ENCODE measurements at places on chromosomes 7 and 10.

- DNase-seq = peak; percentile 68
Observed at GRCh38 chr7:127900732-127901685, 130.2 kb downstream of the LRRC4 start.

DNA sequence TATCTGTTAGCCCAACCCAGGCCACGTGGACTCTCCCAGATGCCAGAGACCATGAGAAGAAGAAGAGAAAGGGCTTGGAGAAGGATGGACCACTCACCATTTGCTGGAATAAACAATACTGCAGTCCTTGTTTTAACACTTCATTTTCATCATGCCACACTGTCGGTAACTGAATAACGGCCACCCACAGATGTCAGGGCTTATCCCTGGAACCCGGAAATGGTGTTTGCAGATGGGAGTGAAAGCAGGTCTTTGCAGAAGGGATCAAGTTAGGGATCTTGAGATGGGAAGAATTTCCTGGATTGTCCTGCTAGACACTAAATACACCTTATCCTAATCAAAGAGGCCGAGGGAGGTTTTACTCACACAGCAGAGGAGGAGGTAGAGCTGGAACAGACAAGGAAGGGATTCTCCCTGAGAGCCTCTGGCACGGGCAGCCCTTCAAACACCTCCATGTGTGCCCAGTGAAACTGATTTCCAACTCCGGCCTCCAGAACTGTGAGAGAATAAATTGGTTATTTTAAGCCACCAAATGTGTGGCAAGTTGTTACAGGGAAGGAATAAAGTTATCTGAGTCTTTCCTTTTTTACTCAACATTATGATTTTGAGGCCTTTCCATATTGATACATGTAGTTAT, 56.3 kb upstream of the SFMBT2 start:
- no peak for DNase-seq

- no peak for DNase-seq
Observed at GRCh38 chr10:73809061-73809818, 2.2 kb downstream of the NDST2 start.

GRCh38 chr10:116183733-116184511, 89.1 kb downstream of the GFRA1 start:
- DNase-seq = peak; percentile 87

- no peak for DNase-seq
Observed at GRCh38 chr10:7445474-7446185, 34.8 kb upstream of the SFMBT2 start.

DNA sequence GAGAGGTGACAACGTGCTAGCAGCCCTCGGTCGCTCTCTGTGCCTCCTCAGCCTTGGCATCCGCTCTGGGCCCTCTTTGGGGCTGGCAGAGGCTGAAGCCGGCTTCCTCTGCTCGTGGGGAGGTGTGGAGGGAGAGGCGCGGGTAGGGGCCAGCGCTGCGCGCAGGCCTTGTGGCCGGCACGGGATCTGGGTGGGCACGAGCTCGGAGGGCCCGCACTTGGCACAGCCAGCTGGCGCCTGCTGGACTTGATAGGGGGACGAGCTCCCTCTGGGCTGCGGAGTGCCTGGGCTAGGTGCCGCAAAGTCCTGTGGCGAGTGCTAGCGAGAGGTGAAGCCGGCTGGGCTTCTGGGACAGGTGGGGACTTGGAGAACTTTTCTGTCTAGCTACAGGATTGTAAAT, 170.7 kb downstream of the EXOC4 start:
- no peak for DNase-seq

- peak; percentile 65 for DNase-seq
Observed at GRCh38 chr7:121519548-121520521, 123.7 kb upstream of the FAM3C start.

- DNase-seq = no peak
Observed at GRCh38 chr7:98970016-98970615, 91.8 kb downstream of the TRRAP start.

- no peak for DNase-seq
Observed at GRCh38 chr10:128563387-128563786, 437.2 kb upstream of the MKI67 start.

DNA sequence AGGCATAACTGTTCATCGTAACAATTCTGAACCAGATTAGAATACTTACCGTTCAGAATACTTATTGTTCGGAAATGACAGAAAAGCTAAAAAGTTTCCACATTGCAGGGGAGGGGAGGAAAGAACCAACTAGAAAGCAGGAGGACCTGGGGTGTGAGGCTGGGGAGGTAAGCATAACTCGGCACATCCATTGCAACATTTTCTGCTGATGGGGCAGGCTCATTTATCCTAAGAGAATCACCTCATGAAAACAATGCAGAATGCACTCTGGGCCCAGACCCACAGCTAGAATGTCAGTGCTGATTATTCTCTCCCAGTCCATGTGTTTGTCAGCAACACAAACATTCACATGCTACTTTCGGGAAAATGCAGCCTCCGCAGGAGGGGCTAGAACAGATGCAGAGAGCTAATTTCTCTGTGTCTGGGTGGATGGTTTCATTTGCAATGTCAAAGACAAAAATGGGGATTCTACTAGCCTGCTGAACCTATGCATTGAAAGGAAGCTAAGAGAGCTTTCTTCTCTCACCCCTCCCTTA, 9.6 kb downstream of the DNMBP start:
- no peak for DNase-seq

- DNase-seq = no peak
Observed at GRCh38 chr7:102942181-102942866, 29.5 kb downstream of the LRRC17 start.

GRCh38 chr10:112713411-112713810, 236.6 kb upstream of the TCF7L2 start:
- DNase-seq = no peak

- DNase-seq = no peak
Observed at GRCh38 chr7:3928727-3929515, 627.9 kb downstream of the SDK1 start.

DNA sequence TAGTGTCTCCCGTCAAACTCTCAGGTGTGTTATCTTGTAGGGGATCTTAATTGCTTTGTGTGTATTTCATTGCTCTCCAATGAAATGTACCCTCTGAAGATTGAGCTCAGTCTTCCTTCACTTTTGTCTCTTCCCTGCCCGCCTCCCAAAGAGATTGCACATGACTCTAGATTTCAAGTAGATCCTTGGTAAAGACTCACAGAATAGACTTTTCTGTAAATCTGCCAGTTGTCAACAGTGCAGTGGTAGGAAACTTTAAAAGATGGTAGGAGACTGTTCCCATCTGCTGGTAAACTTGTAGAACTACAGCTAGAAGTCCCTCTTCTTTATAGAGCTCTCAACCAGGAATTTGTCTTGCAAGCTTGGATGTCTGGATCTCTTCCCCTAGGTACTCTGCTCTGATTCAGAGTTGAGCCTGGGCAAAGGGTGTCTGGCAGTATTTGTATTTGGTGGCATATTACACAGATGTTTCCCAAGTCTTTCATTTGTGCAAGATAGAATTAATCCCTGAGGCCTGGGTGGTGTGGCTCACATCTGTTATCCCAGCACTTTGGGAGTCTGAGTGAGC, 9.6 kb downstream of the CCL26 start:
- peak; percentile 62 for DNase-seq

GRCh38 chr10:110215286-110216170, 8.1 kb downstream of the MXI1 start:
- DNase-seq = no peak

GRCh38 chr10:79144351-79145173, 75.8 kb downstream of the ZMIZ1 start:
- no peak for DNase-seq

DNA sequence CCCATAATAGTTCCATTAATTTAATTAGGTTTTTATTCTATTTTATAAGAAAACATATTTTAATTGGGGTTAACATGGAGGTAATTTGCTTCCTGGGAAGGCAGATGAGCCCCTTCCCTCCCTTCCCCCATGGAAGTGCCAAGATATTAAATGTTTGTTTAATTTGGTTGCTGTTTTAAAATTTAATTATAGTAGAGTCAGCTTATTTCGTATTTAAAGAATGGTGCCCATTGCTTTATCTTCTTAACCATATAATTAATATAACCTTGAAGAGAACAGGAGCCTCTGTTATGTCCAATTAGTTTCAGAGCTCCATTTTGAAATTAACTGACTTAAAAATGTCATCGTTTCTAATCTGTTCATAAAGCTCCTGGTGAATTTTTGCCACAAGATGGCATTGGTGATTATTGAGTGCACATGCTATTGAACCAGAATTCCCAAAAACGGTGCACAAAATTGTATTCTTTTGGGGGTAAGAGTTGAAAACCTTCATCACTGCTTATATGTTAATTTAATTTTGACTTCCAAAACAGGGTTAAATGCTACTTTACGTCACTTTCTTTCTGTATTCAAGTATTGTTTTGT, 26.0 kb downstream of the KLHDC10 start:
- DNase-seq = no peak

DNA sequence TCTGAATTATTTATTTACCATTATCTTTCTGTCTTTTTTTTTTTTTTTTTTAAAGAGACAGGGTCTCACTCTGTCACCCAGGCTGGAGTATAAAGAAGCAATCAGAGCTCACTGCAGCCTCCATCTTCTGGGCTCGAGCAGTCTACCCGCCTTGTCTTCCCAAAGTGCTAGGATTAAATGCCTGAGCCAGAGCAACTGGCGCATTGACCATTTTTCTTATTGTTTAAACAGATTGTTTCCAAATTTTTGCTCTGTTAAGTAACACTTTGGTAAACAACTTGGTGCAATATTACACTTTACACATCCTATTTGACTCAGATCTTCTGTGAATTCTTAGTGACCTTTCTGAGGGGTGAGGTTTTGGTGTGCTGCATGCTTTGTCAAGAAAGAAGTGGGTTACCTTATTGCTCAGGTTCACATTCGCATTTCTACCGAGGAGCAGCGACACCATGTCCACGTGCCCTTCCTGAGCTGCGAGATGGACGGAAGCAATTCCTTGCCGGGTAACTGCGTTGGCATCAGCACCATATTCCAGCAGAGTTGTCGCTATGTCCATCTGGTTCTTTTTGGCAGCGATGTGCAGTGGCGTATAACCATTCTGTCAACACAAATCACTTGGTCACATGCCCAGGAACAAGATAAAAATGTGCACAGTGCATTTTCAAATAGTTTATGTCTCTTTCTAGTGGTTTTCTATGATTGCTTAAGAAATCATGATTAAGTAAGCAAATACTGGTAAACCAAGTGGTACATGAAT, 203.2 kb downstream of the ANK3 start:
- no peak for DNase-seq

DNA sequence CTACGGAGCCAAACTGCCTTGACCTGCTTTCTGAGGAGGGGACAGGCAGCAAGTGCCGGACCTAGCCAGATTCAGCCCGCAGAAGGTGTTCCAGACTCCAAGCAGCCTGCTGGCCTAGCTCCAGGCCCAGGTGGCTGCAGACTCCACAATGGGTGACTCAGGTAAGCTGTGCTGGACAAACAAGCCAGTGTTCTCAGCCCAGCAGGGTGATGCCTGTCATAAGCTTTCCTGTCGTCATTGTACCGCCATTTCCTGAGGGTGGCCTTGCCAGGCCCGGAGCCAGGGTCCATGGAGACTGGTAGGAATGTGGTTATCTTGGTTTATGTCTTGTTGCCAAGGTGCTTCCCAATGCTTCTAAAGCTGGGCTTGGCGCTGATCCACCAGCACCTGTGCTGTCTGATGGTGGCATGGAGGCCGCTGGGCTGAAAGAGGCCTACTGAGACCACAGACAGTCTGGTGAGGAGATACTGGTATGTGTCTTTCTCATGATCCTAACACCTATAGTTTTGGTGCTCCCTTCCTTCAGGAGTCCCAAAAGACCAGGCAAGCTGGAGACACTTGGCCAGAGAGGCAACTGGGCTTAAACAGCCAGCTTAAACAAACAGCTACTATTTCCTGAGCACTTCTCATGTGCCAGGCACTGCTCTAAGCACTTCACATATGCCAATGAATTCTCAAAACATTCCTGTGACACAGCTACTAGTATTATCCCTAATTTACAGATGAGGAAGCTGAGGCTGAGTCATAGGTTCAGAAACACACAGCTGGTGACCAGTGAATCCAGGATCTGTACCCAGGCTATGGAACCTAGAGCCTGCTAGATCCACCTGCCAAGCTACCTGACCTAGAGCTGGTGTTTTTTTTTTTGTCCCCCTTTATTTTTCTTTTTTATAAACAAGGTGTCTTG, 42.0 kb downstream of the ZC3HC1 start:
- DNase-seq = peak; percentile 91

GRCh38 chr7:82821037-82821436, 341.6 kb downstream of the PCLO start:
- no peak for DNase-seq

DNA sequence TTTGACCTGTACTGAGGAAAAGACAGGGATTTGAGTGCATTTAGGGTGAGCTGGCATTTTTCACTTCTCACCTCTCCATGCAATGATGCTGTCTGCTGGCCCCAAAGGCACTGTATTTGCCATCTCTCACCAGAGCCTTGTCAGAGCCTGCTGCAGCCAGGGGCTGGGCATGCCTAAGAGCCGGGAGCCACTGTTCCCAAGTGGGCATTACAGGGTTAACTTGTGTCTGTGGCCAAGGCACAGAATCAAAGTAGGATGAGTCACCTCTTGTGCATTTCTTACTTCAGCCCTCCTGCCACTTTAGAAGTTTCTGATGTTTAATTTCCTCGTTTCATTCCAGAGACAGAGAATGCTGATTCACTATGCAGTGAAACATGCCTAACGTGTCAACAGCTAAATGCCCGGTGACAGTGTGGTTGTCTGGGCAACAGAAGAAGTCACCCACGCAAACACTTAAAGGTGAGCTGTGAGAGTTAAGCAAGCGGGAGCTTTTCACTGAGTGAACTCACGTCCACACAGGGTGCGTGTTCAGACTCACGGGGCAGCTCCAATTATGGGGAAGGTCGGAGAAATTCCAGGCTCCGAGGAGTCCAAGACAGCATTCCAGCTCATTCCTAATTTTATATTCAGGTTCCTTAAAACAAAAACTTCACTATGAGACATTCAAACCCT, 57.1 kb upstream of the IGFBP3 start:
- peak; percentile 97 for DNase-seq

DNA sequence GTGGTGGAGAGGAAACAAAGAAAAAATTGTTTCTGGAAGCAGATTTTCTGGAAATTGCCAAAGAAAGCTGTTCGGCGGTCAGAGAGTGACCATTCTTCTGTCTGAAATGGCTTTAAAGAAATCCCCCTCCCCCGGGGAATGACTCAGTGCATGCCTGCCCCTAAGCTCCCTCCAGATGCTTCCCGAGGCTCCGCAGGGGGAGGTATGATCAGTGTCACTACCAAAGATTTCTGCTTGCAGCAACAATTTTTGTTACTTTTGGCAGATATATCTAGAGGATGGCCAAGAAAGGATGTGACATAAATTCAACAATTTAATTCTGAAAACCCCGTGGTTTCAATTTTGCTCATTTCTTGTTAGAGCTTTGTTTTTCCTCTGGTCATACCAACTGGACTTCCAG, 163.9 kb downstream of the JCAD start:
- DNase-seq = peak; percentile 82

GRCh38 chr10:71921324-71922027, 42.7 kb upstream of the CHST3 start:
- no peak for DNase-seq

All from islet precursor cell (in vitro differentiated cells).